Psoas muscle (tissue), 8 donors: ENCODE measurements at places on chromosomes 13 and 19. TPM values are rescaled to one million over a fixed set of nuclear protein-coding genes. Genes with fewer than 3 reads are reported as not detected.
A peak's percentile ranks its signal among the peaks of the same experiment; 100 is the strongest.

- H3K4me1 ChIP-seq = no peaks in the 10 kb centered on the region
- no peak overlapping the region for H3K27ac ChIP-seq
- no peak for DNase-seq
Measured at GRCh38 chr13:84126671-84127171, 244.4 kb upstream of the SLITRK1 start.

DNA sequence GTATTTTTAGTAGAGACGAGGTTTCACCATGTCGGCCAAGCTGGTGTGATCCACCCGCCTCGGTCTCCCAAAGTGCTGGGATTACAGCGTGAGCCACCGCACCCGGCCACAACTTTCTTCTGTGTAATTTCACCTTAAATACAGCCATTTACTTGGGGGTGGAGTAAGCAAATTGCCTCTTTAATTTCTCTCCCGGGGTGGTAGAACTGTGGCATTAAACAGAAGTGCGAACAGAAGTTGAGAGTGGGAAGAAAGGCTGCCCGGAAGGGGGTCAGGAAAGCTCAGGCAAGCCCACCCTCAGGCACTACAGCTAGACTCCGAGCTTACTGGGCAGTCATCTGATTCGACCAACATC lies 475 bp upstream of the DNAJC15 start:
- no peaks in the 10 kb centered on the region for H3K4me1 ChIP-seq
- no peaks in the 10 kb centered on the region for H3K27me3 ChIP-seq
- peak overlapping the region; percentile 76 for H3K27ac ChIP-seq
- peak overlapping the region; percentile 81 for H3K4me3 ChIP-seq
- DNase-seq = no peak

- no peaks in the 10 kb centered on the region for H3K27me3 ChIP-seq
- no peak overlapping the region for H3K4me3 ChIP-seq
- no peak overlapping the region for H3K27ac ChIP-seq
- no peaks in the 10 kb centered on the region for H3K36me3 ChIP-seq
- no peak for DNase-seq
- no peaks in the 10 kb centered on the region for H3K4me1 ChIP-seq
Measured at GRCh38 chr13:107842562-107843180, 372.7 kb downstream of the LIG4 start.

DNA sequence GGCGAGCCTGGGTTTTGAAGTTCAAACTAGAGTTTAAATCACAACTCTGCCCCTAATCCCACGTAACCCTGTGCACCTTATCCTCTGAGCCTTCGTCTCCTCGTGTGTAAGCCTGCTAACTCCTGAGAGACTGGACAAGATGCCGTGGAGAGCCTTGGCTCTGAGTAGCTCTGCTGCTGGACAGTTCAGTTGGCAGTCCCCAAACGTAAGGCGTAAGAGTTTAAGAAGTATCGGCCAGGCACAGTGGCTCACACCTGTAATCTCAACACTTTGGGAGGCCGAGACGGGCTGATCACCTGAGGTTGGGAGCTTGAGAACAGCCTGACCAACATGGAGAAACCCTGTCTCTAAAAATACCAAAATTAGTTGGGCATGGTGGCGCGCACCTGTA lies 4.7 kb upstream of the CD79A start:
- no peaks in the 10 kb centered on the region for H3K27me3 ChIP-seq
- no peaks in the 10 kb centered on the region for H3K4me1 ChIP-seq
- no peak overlapping the region for H3K4me3 ChIP-seq
- H3K36me3 ChIP-seq = peaks cover 47% of the 10 kb centered on the region
- DNase-seq = no peak

Gene NLRP7
- total RNA-seq = not detected
